ENCODE measurements at places on chromosomes 12 and 14. TPM values are rescaled to one million over a fixed set of nuclear protein-coding genes. Genes with fewer than 3 reads are reported as not detected.

The MMP14 gene
- total RNA-seq = 225 TPM

The TM9SF1 gene
- total RNA-seq = 64.9 TPM

The ARMH4 gene
- 2.0 TPM for total RNA-seq

The AHNAK2 gene
- total RNA-seq = 22.1 TPM

The KLRB1 gene
- total RNA-seq = 2.5 TPM

The MOK gene
- total RNA-seq = 8.7 TPM

The SIX6 gene
- total RNA-seq = not detected

The RNASE1 gene
- 518 TPM for total RNA-seq

The HOXC4 gene
- 0.68 TPM for total RNA-seq

The GPX2 gene
- 2.8 TPM for total RNA-seq

The DAO gene
- total RNA-seq = not detected

The KRT83 gene
- not detected for total RNA-seq

The PRORP gene
- 31.9 TPM for total RNA-seq

The SVOP gene
- not detected for total RNA-seq

The TTC9 gene
- total RNA-seq = 4.8 TPM

The RIN3 gene
- 54.8 TPM for total RNA-seq

The PNP gene
- total RNA-seq = 84.8 TPM

The TAS2R42 gene
- not detected for total RNA-seq

The ADCY6 gene
- 33.0 TPM for total RNA-seq

The CCDC175 gene
- not detected for total RNA-seq

The OR6C76 gene
- total RNA-seq = not detected

The RBP5 gene
- total RNA-seq = 1.2 TPM

The VPS33A gene
- total RNA-seq = 21.4 TPM

The ADAMTS20 gene
- not detected for total RNA-seq

The FAM90A1 gene
- 0.39 TPM for total RNA-seq

The CCDC38 gene
- 0.18 TPM for total RNA-seq

The DENR gene
- total RNA-seq = 35.7 TPM

The KRT8 gene
- 1,126 TPM for total RNA-seq

The HECTD4 gene
- 51.4 TPM for total RNA-seq

The RNASE3 gene
- total RNA-seq = not detected

The PRIMA1 gene
- total RNA-seq = 0.47 TPM

The CARMIL3 gene
- total RNA-seq = 2.3 TPM

The STXBP6 gene
- total RNA-seq = 19.9 TPM

The MYF6 gene
- total RNA-seq = not detected

The KLHDC2 gene
- total RNA-seq = 49.8 TPM

The CPSF6 gene
- total RNA-seq = 54.8 TPM
